Muscle of back (tissue), 13 donors: ENCODE measurements at places on chromosomes 16 and 17.
A peak's percentile ranks its signal among the peaks of the same experiment; 100 is the strongest.

DNA sequence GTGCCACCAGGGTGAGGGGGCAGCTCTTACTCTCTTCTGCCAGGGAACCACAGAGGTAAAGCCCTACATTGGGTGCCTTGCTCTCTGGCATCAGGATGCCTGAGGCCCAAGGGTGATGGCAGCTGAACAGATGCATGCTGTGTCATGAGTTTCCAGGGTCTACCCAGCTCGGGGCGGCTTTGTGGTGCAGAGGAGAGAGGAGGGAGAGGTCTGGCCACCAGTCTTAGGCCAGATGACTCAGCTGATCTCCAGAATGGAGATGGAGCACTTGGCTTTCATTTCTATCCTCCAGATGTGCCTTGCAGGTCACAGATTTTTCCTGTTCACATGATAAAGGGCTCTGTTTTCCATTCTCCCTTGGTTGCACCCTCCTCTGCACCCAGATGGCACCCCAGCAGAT, 23.6 kb upstream of the USP22 start:
- no peak for DNase-seq

GRCh38 chr16:12317121-12317810, 340.7 kb downstream of the SNX29 start:
- DNase-seq = no peak

- DNase-seq = no peak
Observed at GRCh38 chr17:6204203-6204722, 134.1 kb downstream of the WSCD1 start.

DNA sequence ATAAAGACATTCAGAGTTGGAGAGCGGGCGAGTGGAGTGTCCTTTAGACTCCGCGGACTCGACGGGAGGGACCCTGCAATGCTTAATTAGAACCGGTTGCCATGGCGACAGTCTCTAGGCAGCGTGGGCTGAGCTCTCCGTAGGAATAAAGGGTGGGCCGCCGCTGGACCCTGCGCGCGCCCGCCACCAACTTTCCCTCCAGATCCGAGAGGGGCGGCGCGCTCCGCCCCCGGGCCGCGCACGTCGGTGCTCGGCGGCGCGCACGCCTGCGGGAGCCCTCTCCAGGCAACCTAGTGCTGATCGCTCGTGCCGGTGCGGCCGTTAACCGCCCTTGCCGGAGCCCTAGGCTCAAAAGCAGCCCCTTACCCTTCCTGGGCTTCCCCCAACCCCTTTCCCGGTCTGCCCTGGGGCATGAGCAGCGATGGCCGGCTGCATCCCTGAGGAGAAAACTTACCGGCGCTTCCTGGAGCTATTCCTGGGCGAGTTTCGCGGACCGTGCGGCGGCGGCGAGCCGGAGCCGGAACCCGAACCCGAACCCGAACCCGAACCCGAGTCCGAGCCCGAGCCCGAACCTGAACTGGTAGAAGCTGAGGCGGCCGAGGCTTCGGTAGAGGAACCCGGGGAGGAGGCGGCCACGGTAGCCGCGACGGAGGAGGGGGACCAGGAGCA, at the start of gene PPM1E:
PPM1E (plus strand) TSS at position 278 of the 669 bp plus-strand sequence.
- DNase-seq = peak; percentile 84

GRCh38 chr17:47707056-47707804, 13.3 kb downstream of the TBKBP1 start:
- no peak for DNase-seq

GRCh38 chr16:54544553-54545180, 258.1 kb upstream of the IRX3 start:
- no peak for DNase-seq

- no peak for DNase-seq
Observed at GRCh38 chr17:8630227-8630801, at the start of gene MYH10. TSS of gene MYH10 (minus strand) at chr17:8630725. CDS start at chr17:8623246, 7,479 bp downstream.

DNA sequence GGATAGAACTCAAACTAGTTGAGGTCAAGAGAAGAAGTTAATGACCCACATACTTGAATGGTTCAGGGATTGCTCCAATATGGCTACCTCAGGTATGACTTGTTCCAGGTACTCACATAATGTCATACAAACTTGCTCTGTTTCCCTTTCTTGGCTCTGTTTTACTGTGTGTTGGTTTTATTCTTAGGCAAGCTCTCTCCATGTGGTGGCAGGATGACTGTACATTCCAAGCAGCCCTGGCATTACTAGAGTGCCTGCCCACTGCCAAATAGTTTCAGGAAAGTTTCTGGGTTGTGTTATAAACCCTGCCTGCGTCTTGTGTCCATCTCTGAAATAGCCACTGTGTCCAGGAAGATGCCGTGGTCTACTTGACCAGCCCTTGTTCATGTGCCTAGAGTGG, 476.8 kb downstream of the SHISA9 start:
- DNase-seq = no peak

GRCh38 chr16:51408357-51408756, 257.3 kb upstream of the SALL1 start:
- no peak for DNase-seq

DNA sequence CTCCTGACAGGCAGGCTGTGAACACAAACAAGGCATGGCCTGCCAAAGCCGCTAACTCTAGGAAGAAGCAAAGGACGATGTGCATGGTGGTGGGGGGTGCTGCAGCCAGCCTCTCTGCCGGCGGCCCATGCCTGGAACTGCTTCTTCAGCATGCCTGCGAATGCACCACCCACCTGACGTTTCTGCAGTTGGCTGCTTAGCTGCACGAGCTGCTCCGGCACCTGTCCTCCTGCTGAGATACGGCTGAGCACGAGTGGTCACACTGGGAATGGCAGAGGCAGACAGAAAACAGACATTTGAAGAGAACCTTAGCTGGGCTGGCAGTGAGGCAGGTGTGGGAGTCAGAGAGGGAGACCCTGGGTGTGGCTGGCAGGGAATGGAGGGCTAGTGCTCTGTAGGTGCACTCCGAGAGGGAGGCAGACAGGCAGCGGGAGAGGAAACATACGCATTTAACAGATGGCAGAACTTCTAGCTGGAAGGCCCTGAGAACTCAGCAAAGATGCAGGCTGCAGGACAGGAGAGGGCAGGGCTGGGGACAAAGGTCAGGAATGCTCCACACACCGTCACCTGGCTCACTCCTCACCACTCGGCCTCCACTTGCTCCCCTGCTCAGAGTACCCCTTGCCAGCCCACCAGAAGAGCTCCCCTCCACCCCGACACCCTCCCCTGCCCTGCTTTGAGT, 5.2 kb downstream of the FLCN start:
- DNase-seq = no peak

DNA sequence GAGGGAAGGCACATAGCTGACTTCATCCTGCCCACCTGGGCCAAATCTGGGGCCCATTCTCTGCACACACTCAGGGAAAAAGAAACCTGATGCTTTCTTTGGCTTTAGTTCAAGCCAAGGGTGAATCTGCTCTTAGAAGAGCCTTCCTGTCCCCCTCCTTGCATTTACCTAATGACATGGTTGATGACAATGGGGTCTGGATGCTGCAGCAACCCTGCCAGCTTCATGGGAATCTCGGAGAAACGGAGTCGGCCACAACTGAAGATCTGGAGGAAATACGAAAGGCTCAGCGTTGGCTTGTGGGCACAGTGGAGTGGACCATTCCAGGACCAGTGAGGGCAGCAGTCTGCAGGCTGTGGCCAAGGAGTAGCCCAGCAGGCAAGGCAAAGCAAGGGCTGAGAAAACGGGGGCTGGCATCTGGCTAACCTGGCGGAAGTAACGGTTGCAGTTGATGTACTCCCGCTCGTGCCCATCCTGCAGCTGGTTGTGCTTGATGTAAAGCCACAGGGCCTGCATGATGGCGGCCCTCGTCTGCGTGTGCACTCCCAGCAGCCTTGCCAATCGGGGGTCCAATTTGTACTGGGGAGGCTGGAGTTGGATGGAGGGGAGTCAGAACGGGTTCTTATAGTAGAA, 6.4 kb upstream of the FTSJ3 start:
- no peak for DNase-seq

GRCh38 chr17:61689610-61690180, 98.7 kb upstream of the NACA2 start:
- DNase-seq = no peak

GRCh38 chr16:84040226-84040822, 2.3 kb downstream of the SLC38A8 start:
- no peak for DNase-seq

DNA sequence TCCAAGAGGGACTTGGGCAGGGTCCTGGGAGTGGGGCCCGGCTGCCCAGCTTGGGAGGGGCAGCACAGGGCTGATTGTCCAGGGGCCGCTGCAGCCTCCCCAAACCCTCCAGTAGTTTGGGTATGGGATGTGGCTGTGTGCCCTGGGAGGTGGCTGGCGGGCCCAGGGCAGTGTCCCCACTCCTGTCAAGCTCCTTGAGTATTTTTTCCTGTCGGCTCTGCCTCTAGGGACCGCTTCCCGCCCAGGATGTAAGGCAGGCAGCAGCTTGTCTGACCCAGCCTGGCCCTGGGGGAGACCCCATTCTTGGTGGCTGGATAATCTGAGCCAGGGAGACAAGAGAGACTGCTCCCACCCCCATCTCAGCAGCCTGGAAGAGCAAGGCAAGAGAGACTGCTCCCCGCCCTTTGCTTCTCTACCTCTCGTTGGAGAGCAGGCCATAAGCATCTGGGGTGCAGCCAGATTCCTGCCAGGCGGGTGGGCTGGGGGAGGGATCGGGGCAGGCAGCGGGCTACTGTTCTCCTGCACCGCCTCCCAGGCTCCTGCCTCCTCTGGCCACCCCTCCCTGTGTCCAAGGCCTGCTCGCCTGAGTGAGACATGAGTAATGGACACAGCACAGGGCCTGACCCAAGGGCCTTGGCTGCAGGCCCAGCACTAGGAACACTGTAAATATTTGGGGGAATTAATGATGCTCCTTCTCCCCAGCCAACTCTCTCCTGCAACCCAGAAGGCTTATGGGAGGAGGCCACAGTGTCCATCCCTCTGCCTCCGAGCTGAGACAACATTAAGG, 18.4 kb upstream of the ITGA3 start:
- DNase-seq = no peak

- no peak for DNase-seq
Observed at GRCh38 chr16:67142342-67142741, 8.5 kb downstream of the B3GNT9 start.

DNA sequence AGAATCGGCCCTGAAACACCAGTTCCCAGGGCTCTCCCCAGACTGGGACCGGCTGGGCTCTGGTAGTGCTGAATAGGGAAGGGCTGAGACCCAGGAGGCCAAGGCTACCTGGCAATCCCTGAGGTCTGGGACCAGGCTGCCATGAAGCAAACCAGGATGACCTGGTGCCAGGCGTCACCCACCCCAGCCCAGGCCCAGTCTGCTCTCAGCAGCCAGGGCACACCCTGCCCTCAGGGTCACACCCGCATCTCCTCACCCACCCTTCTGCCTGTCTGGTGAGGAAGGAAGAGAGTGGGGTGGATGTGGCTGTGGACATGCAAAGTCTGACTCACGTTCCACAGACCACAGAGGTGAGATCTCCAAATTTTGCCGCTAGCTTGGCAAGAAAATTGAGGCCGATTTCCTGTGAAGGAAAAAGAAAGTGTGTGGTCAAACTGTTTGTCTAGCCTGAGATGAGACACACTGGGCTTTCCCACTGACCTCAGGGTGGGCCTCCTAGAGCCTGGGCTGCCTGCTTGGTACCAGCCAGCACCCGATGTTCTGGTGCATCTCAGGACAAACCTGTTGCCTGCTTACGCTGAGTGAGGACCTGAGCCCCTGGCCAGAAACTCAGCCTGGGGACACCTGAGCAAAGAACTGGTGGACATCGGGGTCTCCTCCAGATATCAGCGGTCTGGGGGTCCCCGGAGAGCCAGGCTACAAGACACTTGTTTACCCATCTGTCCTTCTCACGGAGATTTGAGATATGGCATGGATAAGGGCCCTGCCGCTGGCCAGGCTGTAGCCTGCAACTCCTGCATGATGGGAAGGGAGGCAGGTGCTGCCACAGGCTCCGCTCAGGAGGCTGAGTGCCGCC, 6.3 kb upstream of the RAB37 start:
- DNase-seq = no peak

DNA sequence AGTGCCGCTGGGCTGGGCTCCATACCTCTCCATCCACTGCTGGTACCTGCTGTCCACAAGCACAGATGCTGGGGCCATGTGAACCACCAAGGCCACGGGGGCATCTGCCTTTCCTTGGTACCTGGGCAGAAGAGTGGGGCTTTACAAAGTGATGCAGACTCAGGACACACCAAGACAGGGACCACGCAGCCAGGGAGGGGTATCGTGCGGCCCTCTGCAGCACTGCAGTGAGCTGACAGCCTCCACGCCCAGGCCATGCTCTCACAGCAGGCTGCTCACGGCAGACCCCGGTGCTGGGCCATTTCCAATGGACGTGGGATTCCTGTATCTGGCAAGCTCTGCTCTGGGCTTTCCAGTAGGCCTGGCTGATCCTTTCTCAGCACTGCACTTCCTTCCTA, 14.4 kb downstream of the ELAC2 start:
- DNase-seq = no peak

DNA sequence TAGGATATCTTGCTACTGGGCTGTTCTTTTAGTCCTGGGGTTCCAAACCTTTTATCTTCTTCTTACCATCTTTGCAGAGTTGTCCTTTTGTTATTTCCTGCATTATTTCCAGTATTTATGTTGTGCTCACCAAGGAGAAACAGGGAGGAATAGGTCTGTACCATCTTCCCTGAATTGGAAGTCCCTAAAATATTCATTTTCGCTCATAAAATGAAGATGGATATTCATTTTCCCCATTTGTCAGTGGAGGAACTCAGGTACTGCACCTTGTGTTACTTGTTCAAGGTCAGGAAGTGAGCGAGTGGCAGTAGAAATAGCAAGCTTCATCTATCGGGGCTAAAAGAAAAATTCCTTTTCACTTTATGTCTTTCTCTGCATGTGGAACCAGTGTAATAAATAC, 989.7 kb downstream of the CDH11 start:
- DNase-seq = no peak

DNA sequence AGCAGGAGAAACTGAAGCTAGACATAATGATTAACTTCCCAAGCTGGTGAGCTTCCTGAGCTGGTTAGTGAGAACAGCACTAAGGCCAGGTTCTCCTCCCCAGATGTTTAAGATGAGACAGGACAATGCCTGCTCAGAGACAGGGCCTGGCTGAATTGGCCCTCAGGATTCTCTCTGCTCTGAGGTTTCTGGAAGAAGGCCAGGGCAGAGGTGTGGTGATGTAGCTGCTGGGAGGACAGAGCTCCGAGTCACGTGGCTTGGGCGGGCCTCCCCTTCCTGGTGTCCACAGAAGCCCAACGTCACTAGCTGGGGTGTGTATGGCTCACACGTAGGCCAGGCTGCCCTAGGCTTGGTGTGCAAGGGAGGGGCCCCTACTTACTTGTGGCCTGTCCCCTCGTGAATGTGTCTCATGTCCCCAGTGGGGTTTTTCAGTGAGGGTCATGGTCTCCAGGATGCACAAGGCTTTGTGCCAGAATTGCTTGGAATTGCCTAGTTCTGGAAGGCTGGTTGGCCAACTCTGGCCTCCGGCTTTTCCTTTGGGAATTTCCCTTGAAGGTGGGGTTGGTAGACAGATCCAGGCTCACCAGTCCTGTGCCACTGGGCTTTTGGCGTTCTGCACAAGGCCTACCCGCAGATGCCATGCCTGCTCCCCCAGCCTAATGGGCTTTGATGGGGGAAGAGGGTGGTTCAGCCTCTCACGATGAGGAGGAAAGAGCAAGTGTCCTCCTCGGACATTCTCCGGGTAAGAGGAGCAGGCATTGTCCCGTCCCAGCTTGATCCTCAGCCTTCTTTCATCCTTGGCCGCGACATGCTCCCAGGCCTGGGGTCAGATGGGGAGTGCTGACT, 3.4 kb downstream of the NOD2 start:
- DNase-seq = no peak
